ENCODE measurements at places on chromosomes 3 and 15.

- no peak for DNase-seq
These were observed 48.9 kb upstream of the MME start for GRCh38 chr3:155031186-155031585.

DNA sequence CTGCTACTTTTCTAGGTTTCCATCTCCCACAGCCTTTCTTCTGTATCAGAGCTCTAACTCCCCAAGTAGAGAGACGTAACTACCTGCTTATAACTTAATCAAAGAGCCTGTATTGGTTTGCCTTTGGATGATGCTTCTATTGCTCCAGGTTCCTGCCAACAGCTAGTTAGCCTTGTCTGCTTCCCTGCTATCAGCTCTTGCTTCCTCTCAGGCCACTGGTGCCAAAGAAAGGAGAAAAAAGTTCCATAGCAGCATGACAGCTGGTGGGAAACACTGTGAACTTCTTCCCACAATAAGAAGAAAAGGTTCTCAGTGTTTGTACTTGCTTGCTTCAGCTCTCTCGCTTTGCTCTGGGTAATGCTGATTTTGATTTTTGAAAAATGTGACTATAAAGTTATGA lies 206.6 kb downstream of the GBE1 start:
- DNase-seq, result no peak

DNA sequence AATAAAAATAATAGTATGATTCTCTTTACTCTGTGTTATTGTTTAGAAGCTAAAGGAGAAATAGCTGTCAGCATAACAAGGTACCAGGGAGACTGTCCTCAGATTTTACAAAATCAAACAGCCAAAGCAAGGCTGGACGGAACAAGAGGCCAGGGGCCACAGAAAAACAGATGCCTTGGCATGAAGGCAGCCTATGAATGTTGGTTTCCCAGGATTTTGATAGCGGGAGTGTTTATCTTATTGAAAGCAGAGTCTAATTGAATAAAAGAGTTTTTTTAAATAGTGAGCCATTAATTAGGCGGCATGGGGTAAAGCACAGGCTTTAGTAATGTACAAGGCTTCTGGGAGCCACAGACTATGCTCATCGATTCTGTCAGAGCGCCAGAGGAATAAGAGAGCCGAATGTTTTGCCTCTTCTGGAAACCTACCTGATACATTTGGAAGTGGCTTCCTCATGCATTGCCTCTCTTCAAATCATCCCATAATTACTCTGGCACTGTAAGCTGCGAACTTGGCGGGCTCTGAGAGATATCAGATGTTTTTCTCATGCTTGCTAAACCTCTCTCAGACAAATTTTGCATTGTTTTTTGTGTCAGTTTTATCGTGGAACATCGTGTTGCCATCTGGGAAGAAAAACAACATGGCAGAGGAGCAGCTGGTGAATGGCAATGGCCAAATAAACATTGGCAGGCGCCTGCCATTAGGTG lies 30.4 kb upstream of the TMCO5A start:
- no peak for DNase-seq

GRCh38 chr15:60299452-60300047 lies 98.2 kb downstream of the ANXA2 start:
- DNase-seq, result no peak

DNA sequence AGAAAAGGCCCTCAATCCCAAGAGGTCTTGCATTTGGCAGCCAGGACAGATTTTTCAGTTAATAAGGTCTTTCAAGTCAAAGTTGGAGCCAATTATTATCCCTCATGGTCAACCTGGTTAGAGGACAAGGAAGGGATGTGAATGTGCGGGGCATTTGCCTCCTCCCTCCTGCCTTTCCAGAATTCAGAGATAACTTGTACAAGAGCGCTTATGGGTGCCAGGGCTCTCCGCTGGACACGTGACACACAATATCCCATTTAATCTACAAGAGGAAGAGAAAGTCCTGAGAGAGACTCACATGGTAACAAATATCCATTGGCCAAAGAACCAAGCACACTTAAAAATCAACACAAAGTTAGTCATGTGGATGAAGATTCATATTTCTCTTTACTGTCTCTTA lies 78.5 kb upstream of the ST8SIA2 start:
- no peak for DNase-seq

All from stimulated activated CD4-positive, alpha-beta T cell treated with anti-CD3 and anti-CD28 coated beads, Interleukin-15, amount 100 ng/mL, for 1 hour (primary cell).